Stimulated activated memory B cell treated with anti-CD40 and anti-IgM and Interleukin-4, amounts not matched to agents 10 μg/mL and 1 μg/mL and 100 μg/mL, for 72 hours (primary cell): ENCODE measurements at places on chromosomes 7 and 10.
A peak's percentile ranks its signal among the peaks of the same experiment; 100 is the strongest.

DNA sequence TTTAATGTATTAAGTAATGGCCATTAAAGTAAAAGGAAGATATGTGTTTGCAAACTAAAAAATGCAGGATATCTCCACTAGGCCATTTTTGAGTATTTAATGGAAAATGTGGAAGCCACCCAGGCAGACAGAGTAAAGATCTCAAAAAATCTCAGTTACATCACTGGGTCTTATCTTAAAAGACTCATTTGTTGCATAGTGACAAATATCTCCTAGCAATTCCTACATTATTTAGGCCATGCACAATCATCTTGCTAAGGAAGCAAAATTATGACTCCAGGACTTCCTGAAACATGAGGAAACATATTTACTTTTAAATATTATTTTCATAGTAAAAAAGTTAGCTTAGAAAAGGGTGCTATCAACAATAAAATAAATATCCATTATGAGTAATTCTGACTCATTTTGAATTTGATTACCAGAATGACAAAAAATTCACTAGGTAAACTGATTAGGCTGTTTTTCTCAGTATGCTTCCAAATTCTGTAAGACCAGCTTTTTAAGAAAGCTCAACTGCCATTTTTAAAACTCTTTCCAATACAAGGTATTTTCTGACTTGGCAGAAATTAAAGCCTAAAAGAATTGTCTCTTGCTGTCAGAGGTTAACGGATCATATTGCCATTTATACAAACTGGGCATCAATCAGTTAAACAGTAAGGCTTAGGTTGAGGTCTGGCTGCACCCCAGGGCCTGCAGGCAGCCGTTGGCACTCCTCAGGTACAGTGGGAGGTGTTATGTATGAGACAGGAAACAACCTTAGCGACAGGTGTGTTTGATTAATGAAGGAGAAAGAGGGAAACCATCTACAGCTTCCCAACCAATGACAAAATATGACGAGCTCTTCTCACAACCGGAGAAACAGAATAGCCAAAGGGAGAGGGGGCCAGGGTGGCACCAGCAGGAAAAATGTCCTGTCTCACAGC is 31.8 kb downstream of the PCLO start:
- no peaks in the 10 kb centered on the region for H3K4me1 ChIP-seq
- no peaks in the 10 kb centered on the region for H3K36me3 ChIP-seq
- ATAC-seq = no peak

DNA sequence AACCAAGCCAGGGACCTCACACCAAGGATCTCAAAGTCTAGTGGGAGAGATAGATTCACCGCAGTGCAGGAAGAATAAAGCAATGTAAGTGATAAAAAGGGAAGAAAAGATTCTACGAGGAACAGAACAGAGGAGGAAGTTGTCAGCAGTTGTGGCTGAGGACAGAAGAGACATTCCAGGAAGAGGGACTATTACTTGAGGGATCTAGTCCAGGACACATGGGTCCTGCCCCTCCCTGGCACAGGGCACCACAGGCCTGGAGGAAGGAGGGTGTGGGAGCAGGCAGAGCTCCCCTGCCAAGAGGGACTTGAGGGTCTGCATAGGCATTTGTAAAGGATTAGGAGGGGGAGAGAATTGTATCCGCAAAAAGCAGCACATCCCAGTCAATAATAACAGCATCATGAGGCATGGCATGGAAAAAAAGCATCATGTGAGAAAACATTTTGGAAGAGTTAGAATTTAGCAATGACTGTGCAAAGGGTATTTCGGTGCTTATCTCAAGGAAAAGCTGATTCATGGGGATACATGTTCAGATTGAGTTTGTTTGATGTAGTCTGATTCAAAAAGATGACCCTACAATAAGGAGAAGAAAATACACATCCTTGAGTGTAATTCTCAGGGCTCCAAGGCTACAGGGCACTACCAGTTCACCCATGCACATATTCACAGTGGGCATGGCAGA is 12.7 kb downstream of the C10orf71 start:
- no peaks in the 10 kb centered on the region for H3K36me3 ChIP-seq
- H3K4me3 ChIP-seq = no peak overlapping the region
- no peak for ATAC-seq
- peak overlapping the region; percentile 53 for H3K27ac ChIP-seq
- H3K4me1 ChIP-seq = peaks cover 38% of the 10 kb centered on the region

DNA sequence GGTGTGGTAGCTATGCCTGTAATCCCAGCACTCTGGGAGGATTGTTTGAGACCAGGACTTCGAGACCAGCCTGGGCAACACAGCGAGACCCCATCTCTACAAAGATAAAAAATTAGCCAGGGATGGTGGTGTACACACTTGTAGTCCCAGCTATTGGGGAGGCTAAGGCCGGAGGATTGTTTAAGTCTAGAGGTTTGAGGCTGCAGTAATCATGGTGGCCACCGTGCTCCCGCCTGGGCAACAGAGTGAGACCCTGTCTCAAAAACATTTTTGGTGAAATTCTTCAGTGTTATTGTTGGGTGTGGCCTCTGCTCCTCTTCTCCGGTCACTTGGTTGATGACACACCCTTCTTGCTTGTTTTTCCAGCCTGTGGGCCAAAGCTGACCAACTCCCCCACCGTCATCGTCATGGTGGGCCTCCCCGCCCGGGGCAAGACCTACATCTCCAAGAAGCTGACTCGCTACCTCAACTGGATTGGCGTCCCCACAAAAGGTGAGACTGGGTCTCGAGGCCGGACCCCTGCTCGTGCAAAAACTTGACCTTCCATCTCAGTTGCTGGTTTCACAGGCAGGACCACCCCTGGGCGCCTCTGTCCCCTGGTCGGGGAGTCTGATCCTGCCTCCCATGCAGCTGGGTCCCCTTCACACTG is 10.6 kb downstream of the PFKFB3 start:
- peaks cover 61% of the 10 kb centered on the region for H3K36me3 ChIP-seq
- peaks cover 24% of the 10 kb centered on the region for H3K4me1 ChIP-seq
- no peak overlapping the region for H3K27ac ChIP-seq
- ATAC-seq = no peak
- no peaks in the 10 kb centered on the region for H3K27me3 ChIP-seq

GRCh38 chr7:123712619-123713018 is 36.2 kb downstream of the WASL start:
- H3K27ac ChIP-seq = no peak overlapping the region
- H3K27me3 ChIP-seq = no peaks in the 10 kb centered on the region
- ATAC-seq = no peak
- no peak overlapping the region for H3K4me3 ChIP-seq
- peaks cover 21% of the 10 kb centered on the region for H3K4me1 ChIP-seq

- H3K4me3 ChIP-seq = no peak overlapping the region
- no peak for ATAC-seq
- peaks cover 11% of the 10 kb centered on the region for H3K36me3 ChIP-seq
- H3K27ac ChIP-seq = no peak overlapping the region
These were observed 25.0 kb downstream of the IFIT3 start for GRCh38 chr10:89352802-89353201.

- peaks cover 65% of the 10 kb centered on the region for H3K4me1 ChIP-seq
- peaks cover 53% of the 10 kb centered on the region for H3K36me3 ChIP-seq
- no peaks in the 10 kb centered on the region for H3K27me3 ChIP-seq
- H3K4me3 ChIP-seq = peak overlapping the region; percentile 44
- H3K27ac ChIP-seq = peak overlapping the region; percentile 80
- peak; percentile 86 for ATAC-seq
These were observed 21.7 kb downstream of the CCM2 start for GRCh38 chr7:45021604-45022296.

DNA sequence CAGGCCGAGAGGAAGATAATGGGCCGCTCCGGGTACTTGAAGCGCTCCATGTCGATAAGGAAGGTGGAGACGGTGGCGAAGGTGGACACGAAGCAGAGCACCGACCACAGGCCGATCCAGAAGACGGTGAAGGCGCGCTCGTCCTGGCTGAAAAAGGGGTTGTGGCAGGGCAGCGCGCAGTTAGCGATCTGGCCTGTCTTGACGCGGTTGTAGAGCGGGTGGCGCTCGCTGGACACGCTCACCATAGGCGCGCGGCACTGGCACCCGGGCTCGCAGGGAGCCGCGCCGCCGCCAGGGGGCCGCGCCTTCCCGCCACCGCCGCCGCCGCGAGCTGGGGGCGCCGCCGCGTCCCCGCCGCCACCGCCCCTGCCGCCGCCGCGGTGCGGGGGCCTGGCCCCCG is 1.6 kb downstream of the FZD8 start:
- peak; percentile 53 for ATAC-seq
- no peaks in the 10 kb centered on the region for H3K36me3 ChIP-seq

DNA sequence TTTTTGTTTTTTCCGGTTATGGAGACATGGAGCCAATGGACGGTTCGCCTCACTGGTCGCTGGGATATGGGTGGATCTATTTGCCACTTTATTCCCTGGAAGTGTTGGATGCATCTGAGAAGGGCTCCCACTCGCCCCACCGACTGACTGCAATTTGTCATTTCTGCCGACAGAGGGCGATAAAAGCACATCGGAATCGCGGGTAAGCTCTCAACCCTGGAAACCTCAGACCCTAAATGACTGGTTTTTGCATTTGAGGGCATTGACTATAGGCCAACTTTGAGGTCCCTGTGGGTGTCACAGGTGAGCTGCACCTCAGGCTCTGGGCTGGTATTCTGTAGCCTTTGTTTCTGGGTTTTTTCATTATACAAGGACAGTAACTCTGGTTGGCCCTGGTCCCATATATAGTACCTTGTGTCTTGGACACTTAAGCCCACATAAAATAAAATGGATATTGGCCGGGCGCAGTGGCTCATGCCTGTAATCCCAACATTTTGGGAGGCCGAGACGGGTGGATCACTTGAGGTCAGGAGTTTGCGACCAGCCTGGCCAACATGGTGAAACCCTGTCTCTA is 11.9 kb upstream of the OPALIN start:
- no peak overlapping the region for H3K27ac ChIP-seq
- H3K36me3 ChIP-seq = no peaks in the 10 kb centered on the region
- peaks cover 34% of the 10 kb centered on the region for H3K27me3 ChIP-seq

- no peaks in the 10 kb centered on the region for H3K4me1 ChIP-seq
- H3K27me3 ChIP-seq = no peaks in the 10 kb centered on the region
- H3K36me3 ChIP-seq = peaks cover 37% of the 10 kb centered on the region
- no peak overlapping the region for H3K27ac ChIP-seq
- no peak for ATAC-seq
- H3K4me3 ChIP-seq = no peak overlapping the region
These were observed 158.0 kb downstream of the VTI1A start for GRCh38 chr10:112605063-112605462.

DNA sequence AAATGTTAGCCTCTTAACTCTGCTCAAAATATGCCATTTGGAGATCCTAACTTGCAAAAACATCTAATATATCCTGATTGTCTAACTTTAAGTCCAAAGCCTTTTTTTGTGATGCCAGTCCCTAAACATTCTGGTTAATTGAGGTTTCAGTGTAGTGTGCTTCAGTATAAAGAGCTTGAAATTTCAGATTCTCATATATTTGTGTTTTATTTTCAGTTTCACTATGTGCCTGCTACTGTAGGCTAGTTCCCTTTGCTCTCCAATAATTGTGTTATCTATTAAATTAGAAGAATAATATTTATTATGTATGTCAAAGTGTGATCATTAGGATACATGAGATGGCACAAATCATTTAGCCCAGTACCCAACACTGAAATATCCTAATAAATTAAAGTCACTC is 1361.2 kb downstream of the XPNPEP1 start:
- no peak for ATAC-seq
- no peaks in the 10 kb centered on the region for H3K27me3 ChIP-seq
- H3K36me3 ChIP-seq = no peaks in the 10 kb centered on the region
- no peaks in the 10 kb centered on the region for H3K4me1 ChIP-seq
- no peak overlapping the region for H3K4me3 ChIP-seq

GRCh38 chr10:66882271-66882670 is 43.6 kb upstream of the LRRTM3 start:
- no peaks in the 10 kb centered on the region for H3K4me1 ChIP-seq
- H3K27me3 ChIP-seq = no peaks in the 10 kb centered on the region
- no peak for ATAC-seq
- H3K4me3 ChIP-seq = no peak overlapping the region

DNA sequence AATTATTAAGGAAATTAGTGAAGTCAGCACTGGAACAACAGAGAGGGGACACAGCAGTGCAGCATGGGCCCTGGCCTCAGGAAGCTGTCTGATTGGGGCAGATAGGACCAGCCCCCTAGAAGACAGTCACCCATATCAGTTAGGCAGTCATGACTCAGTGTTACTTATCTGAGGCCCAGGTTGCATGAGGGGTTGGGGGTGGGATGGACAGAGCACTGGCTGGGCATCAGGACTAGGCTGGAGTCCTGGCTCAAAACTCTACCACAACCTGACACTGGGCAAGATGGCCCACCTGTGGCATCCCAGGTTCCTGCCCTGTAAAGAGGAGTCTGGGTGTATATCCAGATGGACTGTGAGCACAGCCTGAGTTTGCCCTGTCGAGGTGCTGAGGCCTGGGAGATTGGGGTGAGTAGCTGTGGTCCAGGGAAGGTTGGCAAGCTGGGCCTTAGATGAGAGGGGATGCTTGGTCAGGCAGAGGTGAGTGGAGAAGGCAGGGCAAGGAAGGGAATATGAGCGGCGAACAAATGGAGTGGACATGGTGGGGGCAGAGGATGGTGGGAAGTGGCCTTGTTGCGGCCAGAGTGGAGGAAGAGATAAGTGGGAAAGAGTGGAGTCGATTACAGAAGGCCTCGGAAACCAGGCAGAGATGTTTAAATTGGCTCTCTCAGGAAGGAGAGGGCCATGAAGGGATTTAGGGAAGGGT is 37.5 kb downstream of the HK1 start:
- no peak overlapping the region for H3K4me3 ChIP-seq
- no peak for ATAC-seq
- no peaks in the 10 kb centered on the region for H3K27me3 ChIP-seq

- H3K36me3 ChIP-seq = peaks cover 16% of the 10 kb centered on the region
- H3K4me3 ChIP-seq = no peak overlapping the region
- ATAC-seq = no peak
- H3K27me3 ChIP-seq = no peaks in the 10 kb centered on the region
These were observed 112.8 kb downstream of the BUB3 start for GRCh38 chr10:123266971-123267370.

DNA sequence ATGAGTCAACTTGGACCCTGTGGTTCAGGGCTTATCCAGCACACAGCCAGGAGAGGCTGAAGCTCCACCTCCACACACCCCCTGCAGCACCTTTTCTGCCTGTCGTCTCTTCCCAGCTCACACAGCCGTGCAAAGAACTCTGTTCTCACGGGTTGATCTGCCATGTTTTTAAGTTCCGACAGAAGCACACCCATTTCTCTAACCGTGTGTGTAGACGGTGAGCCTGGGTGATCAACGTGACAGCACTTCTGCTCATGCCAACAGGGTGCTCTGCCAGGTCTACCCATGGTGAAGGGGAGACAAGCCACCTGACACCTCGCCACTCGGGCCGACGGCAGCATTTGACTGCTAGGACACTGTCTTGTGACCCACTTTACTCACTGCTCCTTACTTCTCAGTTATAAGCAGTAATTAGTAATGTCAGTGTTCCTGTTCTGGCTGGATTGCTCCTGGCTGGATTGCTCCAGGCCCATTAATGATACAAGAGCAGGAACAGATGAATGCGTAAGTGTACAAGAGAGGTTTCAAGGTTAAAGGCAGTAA is 90.5 kb downstream of the RNF216 start:
- H3K36me3 ChIP-seq = peaks cover 36% of the 10 kb centered on the region
- ATAC-seq = no peak
- peaks cover 82% of the 10 kb centered on the region for H3K4me1 ChIP-seq
- no peaks in the 10 kb centered on the region for H3K27me3 ChIP-seq
- no peak overlapping the region for H3K4me3 ChIP-seq
